ENCODE measurements at places on chromosomes 7 and 10.

GRCh38 chr7:36984041-36984521 lies 259.8 kb upstream of the AOAH start:
- no peak for DNase-seq

- no peak for DNase-seq
Measured at GRCh38 chr10:121710207-121710606, 112.0 kb upstream of the FGFR2 start.

- no peak for DNase-seq
Measured at GRCh38 chr10:4671451-4672145, 154.4 kb upstream of the AKR1E2 start.

DNA sequence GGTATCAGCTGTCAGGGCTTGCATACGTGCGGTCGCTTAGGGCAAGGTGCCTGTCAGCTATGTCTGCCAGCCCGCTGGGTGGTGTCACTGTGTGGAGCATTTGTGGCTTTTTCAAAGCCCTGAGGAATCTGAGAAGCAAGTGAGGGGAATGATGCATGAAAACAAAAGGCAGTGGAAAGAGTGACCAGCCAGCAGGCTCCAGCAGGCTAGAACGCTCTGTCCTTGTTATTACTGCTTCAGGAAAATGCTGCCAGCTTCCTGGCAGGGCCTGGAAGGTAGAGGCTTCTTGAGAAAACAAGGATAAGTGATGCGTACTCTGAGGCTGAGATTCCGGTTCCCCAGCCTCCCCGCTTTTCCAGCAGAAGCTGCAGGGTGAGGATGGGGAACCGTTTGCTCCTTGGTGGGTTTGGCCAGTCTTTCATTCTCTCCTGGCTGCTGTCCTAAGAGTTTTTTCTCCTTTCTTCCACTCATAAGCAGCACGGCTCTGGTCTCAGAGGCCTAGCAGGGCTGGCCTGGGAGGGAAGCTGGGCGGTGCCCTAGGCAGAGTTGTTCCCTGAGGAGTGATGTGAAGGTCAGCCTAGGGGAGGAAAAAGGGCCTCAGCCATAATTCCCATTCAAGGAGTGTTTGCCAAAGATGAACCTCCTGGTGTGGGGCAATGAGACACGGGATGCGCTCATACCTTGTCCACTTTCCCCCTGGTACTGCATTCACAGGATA lies 42.8 kb upstream of the MKLN1 start:
- no peak for DNase-seq

GRCh38 chr10:67697724-67698131 lies 1.7 kb upstream of the CTNNA3 start:
- DNase-seq = no peak

DNA sequence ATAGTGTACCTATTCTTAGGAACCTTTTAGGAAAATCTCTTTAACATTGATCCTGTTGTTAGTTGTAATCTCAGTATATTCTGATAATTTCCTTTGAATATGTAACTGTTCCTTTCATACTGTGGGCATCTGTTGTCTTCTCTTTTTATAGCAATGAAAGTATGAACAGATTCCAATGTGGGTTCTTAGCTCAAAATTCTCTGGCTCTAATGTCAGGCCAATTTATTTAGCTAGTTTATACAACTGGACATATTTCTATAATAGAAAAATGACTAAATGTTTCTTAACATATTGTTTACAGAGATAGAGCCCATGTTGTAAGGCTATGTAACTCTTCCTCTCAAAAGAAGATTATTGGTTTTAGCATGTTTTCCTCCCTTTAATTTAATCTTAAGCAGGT lies 363.2 kb downstream of the AUTS2 start:
- DNase-seq = no peak

GRCh38 chr7:55641811-55642210 lies 69.5 kb upstream of the VOPP1 start:
- DNase-seq = no peak

GRCh38 chr10:60426425-60426824 lies 36.8 kb upstream of the ANK3 start:
- no peak for DNase-seq

- no peak for DNase-seq
Measured at GRCh38 chr10:11874568-11875493, 51.7 kb downstream of the PROSER2 start.

GRCh38 chr7:72405418-72405817 lies 6.7 kb downstream of the CALN1 start:
- DNase-seq = no peak

GRCh38 chr10:51879238-51879637 lies 179.8 kb upstream of the CSTF2T start:
- no peak for DNase-seq

DNA sequence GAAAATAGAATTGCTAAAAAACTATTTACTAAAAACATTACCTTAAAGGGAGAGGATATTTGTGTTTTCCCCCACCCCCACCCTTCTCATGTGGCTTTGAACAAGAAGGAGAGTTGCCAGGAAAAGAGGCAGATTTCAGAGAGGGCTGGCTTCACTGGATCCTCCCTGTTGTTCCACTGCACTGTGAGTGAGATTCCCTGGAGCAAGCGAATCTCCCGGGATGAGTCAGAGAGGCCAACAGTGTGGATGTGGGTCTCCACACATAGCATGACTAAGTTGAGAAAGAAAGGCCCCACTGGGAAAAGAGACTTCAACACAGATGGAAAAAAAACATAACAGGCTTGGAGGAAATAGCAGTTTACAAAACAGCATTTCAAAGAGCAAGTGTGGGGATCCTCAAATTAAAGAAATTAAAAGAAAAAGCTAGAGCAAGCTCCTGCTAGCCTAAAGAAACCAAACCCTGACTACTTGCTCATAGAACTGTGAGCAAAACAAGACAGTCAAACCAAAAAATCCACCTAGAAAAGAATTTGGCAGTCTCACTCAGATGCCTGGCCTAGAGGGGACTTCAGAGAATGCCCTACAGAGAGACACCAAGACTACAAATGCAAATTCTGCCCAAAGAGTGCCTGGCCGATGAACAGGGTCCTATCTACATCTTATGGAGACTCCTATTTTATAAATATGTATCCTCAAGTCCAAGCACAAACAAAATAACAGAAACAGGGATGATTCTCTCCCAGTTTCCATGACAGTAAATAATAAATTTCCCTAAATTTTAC lies 3.4 kb downstream of the CAV1 start:
- DNase-seq = no peak

DNA sequence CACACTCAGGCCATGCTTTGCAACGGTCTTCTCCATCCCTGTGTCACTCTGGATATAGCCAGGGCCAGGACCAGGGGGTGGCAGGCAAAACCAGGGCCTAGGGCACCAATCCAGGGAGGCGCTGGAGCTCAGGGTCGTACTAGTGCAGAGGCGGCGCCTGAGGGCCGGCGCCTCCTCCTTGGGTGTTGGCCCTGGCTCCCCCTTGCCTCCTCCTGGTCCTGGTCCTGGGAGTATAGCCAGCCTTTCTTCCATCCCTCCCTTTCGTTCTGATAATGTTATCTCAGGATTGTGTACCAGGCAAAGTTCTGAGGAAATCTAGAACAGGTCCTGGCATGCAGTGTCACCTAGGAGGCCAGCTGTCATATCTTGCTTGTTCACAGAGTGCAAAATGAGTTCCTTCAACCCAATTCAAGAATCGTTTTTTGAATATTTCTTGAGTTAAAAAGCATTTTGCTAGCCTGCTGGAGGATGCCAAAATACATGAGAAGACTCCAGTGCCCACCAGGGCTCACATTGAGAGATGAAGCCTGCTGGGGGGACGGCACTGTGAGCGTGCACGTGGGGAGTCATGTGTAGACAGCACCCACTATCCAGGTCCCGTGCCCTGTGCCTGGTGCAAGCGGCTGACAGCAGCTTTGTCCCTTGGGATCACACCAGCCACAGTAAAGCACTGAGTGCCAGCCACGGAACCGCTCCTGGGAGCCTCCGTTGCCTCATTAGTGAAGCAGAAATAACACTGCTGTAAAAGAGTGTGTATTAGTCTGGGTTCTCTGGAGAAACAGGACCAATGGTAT lies 106.9 kb upstream of the C7orf33 start:
- no peak for DNase-seq

GRCh38 chr10:22391600-22391999 lies 46.3 kb downstream of the SPAG6 start:
- no peak for DNase-seq

- DNase-seq = no peak
Measured at GRCh38 chr7:107076781-107077698, 32.5 kb downstream of the PRKAR2B start.

- DNase-seq = no peak
Measured at GRCh38 chr10:28763471-28764170, 86.3 kb downstream of the BAMBI start.

DNA sequence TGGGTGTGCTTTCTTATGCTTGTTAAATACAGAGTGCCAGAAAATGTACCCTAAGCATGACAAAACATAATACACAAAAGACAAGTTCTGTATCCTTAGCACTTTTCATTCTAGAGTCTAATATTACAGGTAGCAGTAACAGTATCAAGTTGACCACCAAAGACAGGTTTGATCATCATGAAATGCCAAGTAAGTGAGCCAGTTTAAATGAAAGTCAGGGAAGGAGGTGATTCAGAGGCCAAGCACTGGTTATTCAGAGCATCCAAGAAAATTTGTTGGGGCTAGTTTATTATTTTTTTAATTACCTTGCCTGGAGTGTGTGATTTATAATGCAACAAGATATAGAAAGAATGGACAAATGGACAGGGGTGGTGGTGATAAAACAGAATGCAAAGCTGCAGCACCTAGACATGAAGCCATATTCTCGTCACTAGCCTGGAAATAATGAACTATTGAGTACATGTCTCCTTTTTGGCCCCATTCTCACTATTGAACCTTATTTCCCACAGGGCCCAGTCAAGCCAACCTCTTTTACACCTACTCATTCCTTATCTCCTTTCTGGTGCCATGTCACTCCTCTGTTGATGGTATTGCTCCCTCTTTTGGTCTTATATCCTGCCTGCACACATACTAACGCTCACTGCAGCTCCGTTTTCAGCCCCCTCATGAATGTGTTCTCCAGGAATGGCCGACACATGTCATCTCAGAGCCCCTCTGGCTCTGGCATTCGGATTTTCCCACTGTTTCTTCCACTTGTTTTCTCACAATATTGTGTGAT lies 78.6 kb upstream of the GLCCI1 start:
- DNase-seq = no peak

- DNase-seq = no peak
Measured at GRCh38 chr7:2629746-2630681, 1.8 kb upstream of the TTYH3 start.

- no peak for DNase-seq
Measured at GRCh38 chr7:127770885-127771284, 118.9 kb downstream of the SND1 start.

GRCh38 chr7:71403202-71403946 lies 271.4 kb downstream of the GALNT17 start:
- no peak for DNase-seq

DNA sequence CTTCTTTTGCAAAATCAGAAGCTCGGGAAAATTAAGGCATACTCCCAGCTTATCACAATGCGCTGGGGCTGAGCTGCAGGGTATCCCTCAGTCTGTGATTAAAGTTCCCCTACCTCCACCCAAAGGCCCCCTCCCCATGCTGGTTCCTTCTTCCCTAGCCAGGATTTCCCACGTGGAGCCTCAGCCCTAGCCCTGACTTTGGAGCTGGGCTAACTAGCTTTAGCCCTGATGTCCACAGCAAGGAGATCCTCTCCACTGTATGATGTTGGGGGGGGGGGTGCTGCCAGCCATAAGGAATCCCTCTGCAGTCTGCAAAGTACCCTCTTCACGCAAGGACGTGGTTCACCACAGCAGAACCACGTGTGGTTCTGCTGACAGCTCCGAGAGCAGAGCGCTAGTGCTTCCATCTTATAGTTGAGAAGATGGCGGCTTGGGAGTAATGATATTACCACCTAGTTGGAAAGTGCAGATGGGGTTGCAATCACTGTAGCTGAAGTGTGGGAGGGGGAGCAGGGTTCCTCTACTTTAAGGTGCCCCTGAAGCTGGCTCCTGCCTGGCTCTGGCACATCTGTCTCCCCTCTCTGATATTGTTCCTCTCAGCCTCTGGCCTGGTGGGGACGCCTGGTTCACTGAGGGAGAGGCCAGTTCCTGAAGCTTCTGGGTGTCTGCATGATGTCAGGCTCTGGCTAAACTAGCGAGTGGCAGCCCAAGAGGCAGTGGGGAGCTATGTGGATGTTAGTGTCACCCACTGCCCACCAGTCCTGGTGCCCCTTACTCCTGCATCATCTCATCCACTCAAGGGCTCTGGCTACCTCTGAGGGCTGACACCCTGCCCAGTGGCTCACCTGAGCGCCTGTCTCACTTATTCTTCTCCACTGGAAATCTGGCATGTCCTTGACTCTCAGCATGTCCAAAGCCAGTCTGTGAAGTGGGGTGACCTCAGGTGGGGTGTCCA lies 270.7 kb downstream of the RPS24 start:
- DNase-seq = no peak

All from activated T-helper 1 cell treated with anti-CD3 and anti-CD28 coated beads, Interleukin-2, amount 50 U/mL, for 16 hours (primary cell).